ENCODE measurements at places on chromosomes 2 and 18. TPM values are rescaled to one million over a fixed set of nuclear protein-coding genes. Genes with fewer than 3 reads are reported as not detected.

MAPK4 gene
- not detected for polyA plus RNA-seq

- no peak overlapping the region for H3K4me3 ChIP-seq
- no peaks in the 10 kb centered on the region for H3K36me3 ChIP-seq
- H3K27me3 ChIP-seq = no peaks in the 10 kb centered on the region
- H3K27ac ChIP-seq = no peak overlapping the region
These were observed 403.1 kb downstream of the IRS1 start for GRCh38 chr2:226396541-226396940.

KCNIP3 gene
- not detected for polyA plus RNA-seq

DNA sequence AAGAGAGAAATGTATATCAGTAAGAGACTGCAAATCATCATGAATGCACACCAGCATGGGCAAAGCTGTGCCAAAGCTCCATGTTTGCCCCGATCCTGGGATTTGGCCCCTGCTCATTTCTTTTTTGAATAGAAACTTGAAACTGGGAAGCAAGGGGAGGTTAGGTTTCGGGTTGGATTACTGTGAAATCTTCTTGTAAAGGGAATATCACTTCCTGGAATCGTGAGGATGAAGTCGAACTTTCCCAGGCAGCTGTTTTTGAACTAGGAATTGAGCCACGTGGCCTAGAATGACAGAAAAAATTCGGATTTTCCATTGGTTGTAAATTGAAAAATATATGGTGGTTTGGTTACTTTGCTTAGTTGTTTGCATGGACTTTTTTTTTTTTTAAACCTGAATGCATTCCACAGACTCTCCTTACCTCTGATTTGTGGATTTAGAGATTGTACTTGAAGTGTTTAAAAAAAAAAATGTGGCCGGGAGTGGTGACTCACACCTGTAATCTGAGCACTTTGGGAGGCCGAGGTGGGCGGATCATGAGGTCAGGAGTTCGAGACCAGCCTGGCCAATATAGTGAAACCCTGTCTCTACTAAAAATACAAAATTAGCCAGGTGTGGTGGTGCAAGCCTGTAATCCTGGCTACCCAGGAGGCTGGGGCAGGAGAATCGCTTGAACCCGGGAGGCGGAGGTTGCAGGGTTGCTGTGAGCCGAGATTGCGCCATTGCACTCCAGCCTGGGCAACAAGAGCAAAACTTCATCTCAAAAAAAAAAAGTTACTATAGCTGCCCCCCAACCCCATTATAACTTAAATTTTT is 32.1 kb downstream of the GRHL1 start:
- H3K4me1 ChIP-seq = no peaks in the 10 kb centered on the region
- peaks cover 7% of the 10 kb centered on the region for H3K36me3 ChIP-seq
- DNase-seq = no peak
- H3K4me3 ChIP-seq = no peak overlapping the region
- no peaks in the 10 kb centered on the region for H3K27me3 ChIP-seq
- H3K27ac ChIP-seq = no peak overlapping the region

- no peak for DNase-seq
- no peak overlapping the region for H3K27ac ChIP-seq
- H3K4me3 ChIP-seq = no peak overlapping the region
- no peaks in the 10 kb centered on the region for H3K27me3 ChIP-seq
- no peaks in the 10 kb centered on the region for H3K36me3 ChIP-seq
These were observed 78.6 kb upstream of the RANBP2 start for GRCh38 chr2:108640731-108641130.

FZD7 gene
- 0.38 TPM for polyA plus RNA-seq

- DNase-seq = no peak
- no peaks in the 10 kb centered on the region for H3K27me3 ChIP-seq
- H3K27ac ChIP-seq = no peak overlapping the region
These were observed 71.0 kb downstream of the EVA1A start for GRCh38 chr2:75489721-75490120.

FBXO48 gene
- polyA plus RNA-seq = 1.1 TPM

DNA sequence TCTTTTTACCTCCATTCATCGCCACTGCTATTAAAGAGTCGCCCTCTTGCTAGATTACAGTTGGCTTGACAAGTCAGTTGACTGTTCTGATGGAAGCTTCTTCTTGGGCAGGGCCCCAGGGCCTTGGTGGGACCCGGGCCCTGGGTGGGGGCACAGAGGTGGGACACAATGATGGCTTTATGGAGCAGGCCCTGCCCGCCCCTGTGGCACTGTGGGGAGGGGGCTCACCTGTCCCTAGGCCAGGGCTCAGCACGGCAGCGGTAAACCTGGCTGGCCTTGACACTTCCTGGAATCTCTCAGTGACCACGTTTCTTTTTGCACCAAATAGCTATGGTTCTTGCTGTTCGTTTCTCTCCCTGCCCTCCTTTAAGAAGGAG is 4.9 kb upstream of the HS6ST1 start:
- H3K27me3 ChIP-seq = no peaks in the 10 kb centered on the region
- peaks cover 62% of the 10 kb centered on the region for H3K4me1 ChIP-seq
- no peak overlapping the region for H3K27ac ChIP-seq
- no peak overlapping the region for H3K4me3 ChIP-seq
- DNase-seq = no peak

DNA sequence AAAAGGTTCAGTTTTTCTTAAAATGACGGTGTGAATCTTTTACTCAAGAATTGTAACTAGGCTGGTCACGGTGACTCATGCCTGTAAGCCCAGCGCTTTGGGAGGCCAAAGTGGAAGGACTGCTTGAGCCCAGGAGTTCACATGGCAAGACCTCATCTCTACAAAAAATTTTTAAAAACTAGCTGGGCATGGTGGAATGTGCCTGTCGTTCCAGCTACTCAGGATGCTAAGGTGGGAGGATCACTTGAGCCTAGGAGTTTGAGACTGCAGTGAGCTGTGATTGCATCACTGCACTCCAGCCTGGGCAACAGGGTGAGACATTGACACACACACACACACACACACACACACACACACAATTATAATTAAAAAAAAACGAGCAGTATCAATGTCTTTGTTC is 369.8 kb downstream of the DPP10 start:
- no peak for DNase-seq
- H3K27ac ChIP-seq = no peak overlapping the region
- no peaks in the 10 kb centered on the region for H3K36me3 ChIP-seq
- no peak overlapping the region for H3K4me3 ChIP-seq

GKN2 gene
- not detected for polyA plus RNA-seq

DNA sequence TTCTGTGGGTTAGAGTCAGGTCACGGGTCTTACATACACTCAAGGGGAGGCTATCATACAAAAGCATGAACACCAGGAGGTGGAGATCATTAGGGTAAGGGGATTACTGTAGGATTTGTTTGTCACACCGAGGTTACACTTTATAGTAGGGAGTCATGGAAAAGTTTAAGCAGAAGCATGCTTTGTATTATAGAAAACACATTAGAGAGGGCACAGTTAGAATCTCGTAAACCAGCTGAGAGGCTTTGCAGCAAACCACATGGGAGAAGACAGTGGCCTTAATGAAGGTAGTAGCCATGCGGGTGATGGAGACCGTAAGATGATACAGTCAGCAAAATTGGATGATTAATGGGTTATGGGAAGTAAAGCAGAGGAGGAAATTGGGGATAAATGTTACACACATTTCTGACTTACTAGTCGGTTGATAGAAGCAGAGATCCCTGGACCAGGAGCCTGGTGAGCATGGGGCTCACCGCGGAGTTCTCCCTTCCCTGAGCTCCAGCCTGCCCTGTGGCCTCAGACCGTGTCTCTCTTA is 75.6 kb downstream of the MAPRE2 start:
- H3K27me3 ChIP-seq = no peaks in the 10 kb centered on the region
- no peak for DNase-seq
- no peak overlapping the region for H3K27ac ChIP-seq

FHOD3 gene
- polyA plus RNA-seq = not detected

TUBB8B gene
- polyA plus RNA-seq = 6.7 TPM

HOXD8 gene
- polyA plus RNA-seq = not detected

- peaks cover 30% of the 10 kb centered on the region for H3K4me1 ChIP-seq
- no peaks in the 10 kb centered on the region for H3K27me3 ChIP-seq
- no peak for DNase-seq
These were observed 54.9 kb upstream of the SP3 start for GRCh38 chr2:174020026-174020425.

DNA sequence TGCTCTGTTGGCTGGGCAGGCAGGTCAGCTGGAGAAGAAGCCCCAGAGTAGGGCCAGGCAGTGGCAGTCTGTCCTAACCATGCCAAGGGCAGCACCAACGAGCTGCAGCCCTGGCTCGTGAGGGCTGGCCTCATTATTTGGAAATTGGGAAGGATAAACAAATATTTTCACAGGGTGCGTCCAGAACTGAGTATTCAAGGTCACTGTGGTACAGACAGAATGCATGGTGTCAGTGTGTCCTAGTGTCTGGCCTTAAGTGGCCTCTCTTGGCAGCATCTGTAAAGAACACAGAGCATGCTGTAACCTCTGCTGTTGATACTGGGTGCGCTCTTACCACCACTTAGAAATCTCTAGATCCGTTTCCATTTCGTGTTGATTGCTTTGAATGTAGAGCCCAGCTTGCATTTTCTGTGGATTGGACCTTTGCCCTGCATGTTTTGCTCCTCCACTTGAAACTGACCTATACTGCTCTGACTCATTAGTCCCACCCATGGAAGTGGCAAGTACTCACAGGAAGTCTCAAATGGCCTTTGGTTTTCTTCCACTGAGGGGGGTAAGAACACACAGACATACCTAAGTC is 88.2 kb downstream of the GREB1L start:
- H3K4me1 ChIP-seq = peaks cover 16% of the 10 kb centered on the region
- peak; percentile 32 for DNase-seq
- H3K27ac ChIP-seq = no peak overlapping the region

PPIG gene
- 31.3 TPM for polyA plus RNA-seq

DNA sequence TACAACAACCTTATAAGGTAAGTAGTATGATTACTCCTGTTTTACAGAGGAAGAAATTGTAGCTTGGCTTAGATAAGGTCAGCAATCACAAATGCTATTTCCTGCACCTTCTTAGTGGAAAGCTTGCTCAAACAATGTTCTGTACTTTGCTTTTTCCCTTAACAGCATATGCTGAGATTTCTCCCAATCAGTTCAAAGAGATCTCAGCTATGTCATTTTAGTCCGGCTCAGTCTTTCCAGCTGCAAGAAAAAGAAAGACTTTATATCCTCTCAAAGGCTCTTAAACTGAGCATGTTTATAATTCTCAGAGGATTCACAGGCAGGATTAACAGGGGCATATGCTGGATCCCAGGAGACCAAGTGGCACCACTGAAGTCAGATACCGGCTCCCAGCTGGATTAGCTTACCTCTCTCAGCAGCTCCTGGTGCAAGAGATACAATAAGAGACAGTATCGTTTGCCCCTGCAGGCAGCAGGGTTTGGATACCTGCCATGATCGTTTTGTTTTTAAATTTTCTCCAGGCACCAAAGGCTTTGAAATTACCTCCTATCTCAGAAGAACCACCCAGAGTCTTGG is 29.5 kb downstream of the KIAA2012 start:
- no peaks in the 10 kb centered on the region for H3K36me3 ChIP-seq
- H3K27me3 ChIP-seq = no peaks in the 10 kb centered on the region
- H3K4me3 ChIP-seq = no peak overlapping the region
- H3K4me1 ChIP-seq = no peaks in the 10 kb centered on the region
- DNase-seq = no peak

VWA3B gene
- not detected for polyA plus RNA-seq

GRCh38 chr2:229378386-229378785 is 107.3 kb upstream of the PID1 start:
- no peak overlapping the region for H3K27ac ChIP-seq
- DNase-seq = no peak
- no peaks in the 10 kb centered on the region for H3K27me3 ChIP-seq
- no peak overlapping the region for H3K4me3 ChIP-seq

TUBA3E gene
- not detected for polyA plus RNA-seq

POTEI gene
- polyA plus RNA-seq = 0.33 TPM

- no peaks in the 10 kb centered on the region for H3K36me3 ChIP-seq
- no peak for DNase-seq
- no peak overlapping the region for H3K27ac ChIP-seq
- H3K4me3 ChIP-seq = no peak overlapping the region
- no peaks in the 10 kb centered on the region for H3K27me3 ChIP-seq
These were observed 679.7 kb downstream of the NYAP2 start for GRCh38 chr2:226079196-226079595.

- H3K4me1 ChIP-seq = peaks cover 52% of the 10 kb centered on the region
- no peaks in the 10 kb centered on the region for H3K36me3 ChIP-seq
- no peak for DNase-seq
- no peak overlapping the region for H3K4me3 ChIP-seq
These were observed 39.4 kb downstream of the SH2D6 start for GRCh38 chr2:85457877-85458316.

- H3K4me3 ChIP-seq = no peak overlapping the region
- peak overlapping the region; percentile 72 for H3K27ac ChIP-seq
- DNase-seq = peak; percentile 78
- no peaks in the 10 kb centered on the region for H3K27me3 ChIP-seq
- no peaks in the 10 kb centered on the region for H3K36me3 ChIP-seq
These were observed 303.7 kb upstream of the EPAS1 start for GRCh38 chr2:45993476-45993991.

- H3K27ac ChIP-seq = no peak overlapping the region
- H3K4me3 ChIP-seq = no peak overlapping the region
- H3K4me1 ChIP-seq = peaks cover 15% of the 10 kb centered on the region
- no peak for DNase-seq
- H3K36me3 ChIP-seq = no peaks in the 10 kb centered on the region
These were observed 15.7 kb downstream of the GPATCH11 start for GRCh38 chr2:37100054-37100453.

DNA sequence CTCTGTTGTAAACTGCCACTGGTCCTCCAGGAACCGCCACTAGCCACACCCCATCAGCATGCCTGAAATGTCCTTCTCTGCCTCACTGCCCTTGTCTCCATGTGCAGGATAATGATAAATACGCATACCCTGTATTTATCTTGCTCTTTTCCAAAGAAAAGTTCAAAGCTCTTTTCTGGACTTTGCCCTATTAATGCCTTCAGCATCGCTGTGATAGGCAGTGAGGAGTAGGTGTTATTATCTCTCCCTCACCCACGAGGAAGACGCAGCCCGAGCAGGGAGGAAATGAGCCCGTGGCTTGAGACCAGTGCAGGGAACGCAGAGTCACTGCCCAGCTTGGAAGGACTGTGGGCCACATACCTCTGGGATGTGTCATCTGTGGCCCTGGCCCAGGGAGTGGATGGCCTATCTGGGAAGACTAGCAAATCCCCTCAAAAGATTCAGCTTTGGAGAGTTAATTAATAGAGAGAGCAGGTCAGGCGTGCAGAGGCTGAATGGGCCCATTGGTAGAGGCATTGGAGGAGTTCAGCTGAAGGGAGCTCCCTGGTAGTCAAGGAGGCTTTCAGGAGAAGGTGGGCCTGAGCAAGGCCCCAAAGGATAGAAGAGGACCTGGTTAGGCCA is 39.5 kb upstream of the MCFD2 start:
- H3K4me1 ChIP-seq = peaks cover 28% of the 10 kb centered on the region
- H3K27me3 ChIP-seq = no peaks in the 10 kb centered on the region
- H3K27ac ChIP-seq = peak overlapping the region; percentile 61
- H3K36me3 ChIP-seq = peaks cover 30% of the 10 kb centered on the region
- DNase-seq = peak; percentile 92
- H3K4me3 ChIP-seq = no peak overlapping the region

MEIS1 gene
- 2.6 TPM for polyA plus RNA-seq

GRCh38 chr18:22933966-22934423 is 867 bp downstream of the RBBP8 start:
- H3K4me1 ChIP-seq = peaks cover 39% of the 10 kb centered on the region
- peak overlapping the region; percentile 92 for H3K27ac ChIP-seq
- H3K27me3 ChIP-seq = no peaks in the 10 kb centered on the region
- no peaks in the 10 kb centered on the region for H3K36me3 ChIP-seq
- DNase-seq = no peak

TEKT4 gene
- not detected for polyA plus RNA-seq

GRCh38 chr18:70089858-70090257 is 115.6 kb downstream of the RTTN start:
- no peaks in the 10 kb centered on the region for H3K27me3 ChIP-seq
- no peak overlapping the region for H3K27ac ChIP-seq
- no peak overlapping the region for H3K4me3 ChIP-seq
- H3K36me3 ChIP-seq = peaks cover 2% of the 10 kb centered on the region

SP140 gene
- 0.57 TPM for polyA plus RNA-seq

Measured in HepG2 (cell line).